Smooth muscle cell of trachea (primary cell): ENCODE measurements at places on chromosomes 2 and 18. TPM values are rescaled to one million over a fixed set of nuclear protein-coding genes. Genes with fewer than 3 reads are reported as not detected.

TNFAIP6 gene
- 32.4 and 40.9 TPM in 2 replicates for total RNA-seq

CELF4 gene
- total RNA-seq = not detected in 2 replicates

METTL5 gene
- 53.9 and 63.6 TPM in 2 replicates for total RNA-seq

STON1 gene
- 14.4 and 16.4 TPM in 2 replicates for total RNA-seq

LINC00305 gene
- not detected in 2 replicates for total RNA-seq
